ENCODE measurements at places on chromosomes 3 and 15. TPM values are rescaled to one million over a fixed set of nuclear protein-coding genes. Genes with fewer than 3 reads are reported as not detected.

- DNase-seq: no peak
Measured at GRCh38 chr3:21237638-21238037, 513.4 kb downstream of the ZNF385D start.

DNA sequence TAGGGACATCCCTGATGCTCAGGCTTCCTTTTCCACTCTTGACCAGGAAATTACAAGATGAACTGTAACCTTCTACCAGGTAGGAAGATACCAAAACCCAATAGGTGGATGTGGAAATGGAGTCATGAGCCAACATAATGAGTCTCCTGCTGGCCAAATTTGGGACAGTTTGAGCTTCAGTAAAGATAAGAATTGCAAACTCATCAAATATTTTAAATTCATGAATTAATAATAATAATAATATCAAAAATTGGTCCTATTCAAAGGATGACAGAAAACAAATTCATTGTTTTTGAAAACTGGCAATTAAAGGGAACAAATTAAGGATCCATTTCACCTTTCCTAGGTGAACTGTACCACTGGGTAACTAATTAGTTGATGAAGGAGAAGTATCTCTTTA, 309.7 kb downstream of the NEK10 start:
- no peak for DNase-seq

GRCh38 chr3:96192966-96193550, 621.3 kb upstream of the EPHA6 start:
- DNase-seq: no peak

DNA sequence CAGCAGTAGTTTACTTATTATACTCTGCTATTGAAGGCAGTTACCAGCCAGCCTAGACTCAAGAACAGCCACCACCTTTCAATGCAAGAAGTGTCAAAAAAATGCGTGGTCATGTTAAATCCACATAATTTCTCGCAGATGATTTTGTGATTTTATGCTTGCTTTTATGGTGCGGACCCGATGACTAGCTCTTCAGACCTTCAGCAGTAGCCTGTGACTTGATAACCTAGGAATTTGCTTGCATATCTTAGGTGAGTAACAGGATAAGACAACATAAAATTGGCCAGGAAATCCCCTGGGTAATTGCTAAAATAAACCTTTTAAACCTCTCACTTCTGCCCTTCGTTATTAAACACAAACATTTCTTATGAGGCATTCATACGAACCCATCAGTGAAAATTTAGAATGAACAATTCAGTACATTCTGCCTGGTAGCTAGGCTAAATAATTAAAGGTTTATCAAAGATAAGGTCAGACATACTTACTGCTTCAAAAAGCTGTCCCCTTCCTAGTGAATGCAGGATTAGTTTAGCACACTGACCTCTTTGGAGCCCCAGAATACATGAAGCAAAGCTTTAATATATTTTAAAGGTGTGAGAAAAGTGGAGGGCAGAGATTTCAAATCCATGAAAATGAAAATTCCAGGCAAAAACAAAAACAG, 798.8 kb downstream of the OTOL1 start:
- no peak for DNase-seq

DNA sequence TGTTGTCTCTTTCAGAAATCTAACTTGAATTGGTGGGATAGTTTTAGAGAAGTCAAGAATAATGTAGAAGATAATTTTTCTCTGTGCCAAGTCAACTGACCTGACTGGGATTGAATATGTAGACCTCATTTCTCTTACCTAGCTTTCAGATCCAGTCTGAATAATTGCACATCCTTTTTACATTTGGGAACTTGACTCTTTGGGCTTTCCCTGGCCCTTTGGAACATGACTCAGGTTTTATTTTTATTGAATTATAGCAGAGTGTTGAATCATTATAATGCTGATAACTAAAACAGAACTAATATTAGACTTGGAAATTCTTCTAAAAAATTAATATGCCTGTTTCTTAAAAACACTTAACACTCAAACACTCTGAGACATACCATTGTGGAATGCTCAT, 76.5 kb downstream of the PFN2 start:
- no peak for DNase-seq

- no peak for DNase-seq
Measured at GRCh38 chr3:170309046-170309445, 48.5 kb upstream of the SKIL start.

DNA sequence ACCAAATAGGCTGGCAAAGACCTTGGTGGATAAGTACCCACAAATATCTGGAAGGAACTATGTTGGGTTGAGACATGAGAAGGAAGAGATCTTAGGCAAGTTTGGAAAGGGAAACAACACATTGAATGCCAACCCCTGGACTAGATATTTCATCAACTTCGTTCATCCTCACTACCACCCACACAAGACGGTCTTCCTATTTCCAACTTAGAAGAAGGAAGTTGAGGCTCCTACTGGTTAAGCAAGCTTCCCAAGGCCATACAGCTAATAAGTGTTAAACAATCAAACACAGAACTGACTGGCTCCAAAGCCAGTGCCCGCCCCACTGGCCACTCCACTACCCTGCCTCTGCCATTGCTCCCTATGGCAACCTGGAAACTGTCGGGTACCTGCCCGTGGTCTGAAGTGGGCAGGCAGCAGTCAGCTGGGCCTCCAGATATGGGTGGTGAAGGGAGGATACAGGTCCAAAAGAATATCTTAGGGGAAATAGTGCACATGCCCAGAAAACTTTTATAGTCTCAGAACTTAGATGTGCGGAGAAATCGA, 94.9 kb downstream of the LIPC start:
- no peak for DNase-seq

- DNase-seq: no peak
Measured at GRCh38 chr15:82890995-82891390, 61.5 kb downstream of the HOMER2 start.

C3orf62 gene
- total RNA-seq: 14.7 TPM

GRCh38 chr3:50237133-50237651, 1.2 kb downstream of the GNAI2 start:
- DNase-seq: no peak

DNA sequence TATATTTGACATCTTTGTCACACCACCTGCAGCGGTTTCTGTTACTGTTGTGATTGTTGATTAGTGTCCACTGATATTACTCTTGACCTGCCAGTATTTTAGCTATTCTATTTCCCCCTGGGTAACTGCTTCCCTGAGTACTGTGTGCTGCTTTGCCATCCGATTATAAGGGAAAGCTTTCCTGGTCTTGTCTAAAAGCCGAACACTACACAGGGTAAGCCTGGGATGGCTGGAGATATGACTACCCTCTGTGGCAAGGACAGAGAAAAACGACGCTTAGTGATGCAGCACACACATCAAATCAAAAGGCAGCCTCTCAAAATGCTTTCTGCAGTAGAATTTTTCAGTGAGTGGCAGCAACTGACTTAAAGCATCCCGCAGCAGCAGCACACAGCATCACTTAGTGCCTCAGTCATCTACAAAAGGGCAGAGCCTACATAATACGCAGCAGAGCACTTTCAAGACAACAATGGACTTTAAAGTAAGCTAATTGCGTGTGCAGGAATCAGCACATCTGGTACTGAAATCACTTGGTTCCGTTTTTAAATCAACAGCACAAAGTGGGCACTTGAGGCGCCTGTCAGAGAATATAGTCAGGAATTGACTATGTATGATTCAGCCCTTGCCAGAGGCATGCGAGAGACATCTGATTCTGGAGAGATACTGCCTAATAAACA, 656.3 kb upstream of the TGFBR2 start:
- no peak for DNase-seq

- DNase-seq: no peak
Measured at GRCh38 chr15:76084256-76084655, 24.5 kb downstream of the TMEM266 start.
